ENCODE measurements at places on chromosomes 16 and 17.

- no peak for DNase-seq
These were observed 132.6 kb upstream of the CACNG5 start for GRCh38 chr17:66702106-66702936.

DNA sequence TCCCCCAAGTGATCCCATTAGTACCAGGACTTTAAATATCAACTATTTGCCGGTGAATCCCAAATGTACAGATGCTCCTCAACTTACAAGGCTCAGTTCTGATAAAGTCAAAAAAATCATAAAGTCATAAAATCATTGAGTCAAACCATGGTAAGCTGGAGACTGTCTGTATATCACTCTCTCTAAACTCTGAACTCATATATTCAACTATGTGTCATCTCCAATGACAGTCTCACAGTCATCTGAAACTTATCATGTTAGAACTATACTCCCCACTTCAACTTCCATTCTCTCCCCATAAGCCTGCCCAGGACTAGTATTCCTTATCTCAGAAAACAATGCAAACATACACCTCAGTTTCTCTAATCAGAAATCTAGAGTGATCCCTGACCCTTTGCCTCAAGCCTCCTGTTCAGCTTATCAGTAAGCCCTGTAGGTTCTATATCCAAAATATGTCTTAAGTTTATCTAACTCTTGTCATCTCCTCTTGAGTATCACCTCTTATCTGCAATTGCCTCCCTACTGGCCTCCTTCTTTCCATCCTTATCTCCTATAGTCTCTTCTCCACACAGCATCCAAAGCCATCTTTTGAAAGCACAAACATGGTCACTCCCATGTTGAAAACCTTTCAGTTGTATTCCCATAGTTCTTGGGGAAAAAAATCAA, 55.0 kb downstream of the SSH2 start:
- no peak for DNase-seq

DNA sequence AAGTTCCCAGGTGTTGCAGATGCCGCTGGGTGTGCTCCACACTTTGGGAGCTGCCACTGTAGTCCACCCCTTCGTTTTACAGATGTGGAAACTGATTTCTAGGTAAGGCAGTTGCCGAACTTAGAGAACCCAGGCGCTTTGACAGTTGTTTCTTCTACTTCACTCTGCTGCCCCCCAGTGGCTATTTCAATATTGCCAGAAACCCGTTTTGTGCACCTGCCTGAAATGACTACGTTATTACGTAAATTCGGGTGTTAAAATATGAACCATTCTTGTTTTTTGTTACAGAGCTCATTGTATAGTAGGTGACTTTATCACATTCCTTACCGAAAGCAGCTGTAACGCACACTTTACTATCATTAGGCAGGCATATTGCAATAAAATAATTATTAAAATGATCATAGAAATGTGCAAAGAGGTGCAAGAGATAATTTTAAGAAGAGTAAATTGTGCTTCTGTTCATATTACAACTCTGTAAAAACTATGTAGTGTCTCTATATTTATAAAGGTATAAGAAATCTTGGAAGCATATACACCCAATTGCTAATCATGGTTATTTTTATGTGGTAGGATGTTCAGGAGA, 44.9 kb downstream of the OTOA start:
- DNase-seq: peak; percentile 46

DNA sequence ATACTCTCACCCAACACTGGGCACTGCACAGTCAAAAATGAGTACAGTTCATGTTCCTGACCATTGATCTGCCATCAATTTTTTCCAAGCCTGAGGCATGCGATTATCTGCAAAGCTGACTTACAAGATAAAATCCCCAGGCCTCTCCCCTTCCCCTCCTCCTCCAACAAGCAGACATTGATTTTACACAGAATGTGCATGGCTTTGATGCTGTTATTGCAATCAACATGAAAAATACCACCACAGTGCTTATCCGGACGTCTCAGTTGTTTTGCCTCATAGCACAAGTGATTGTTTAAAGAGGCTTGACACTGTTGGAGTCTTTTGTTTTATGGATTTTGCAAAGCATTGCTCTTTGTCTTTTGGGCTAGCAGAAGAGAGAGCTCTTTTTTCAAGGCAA, 163.8 kb downstream of the TOX3 start:
- DNase-seq: no peak

- DNase-seq: no peak
These were observed 26.8 kb upstream of the ZNF629 start for GRCh38 chr16:30813821-30814189.

GRCh38 chr16:86459266-86459665, 51.1 kb upstream of the FOXF1 start:
- no peak for DNase-seq

DNA sequence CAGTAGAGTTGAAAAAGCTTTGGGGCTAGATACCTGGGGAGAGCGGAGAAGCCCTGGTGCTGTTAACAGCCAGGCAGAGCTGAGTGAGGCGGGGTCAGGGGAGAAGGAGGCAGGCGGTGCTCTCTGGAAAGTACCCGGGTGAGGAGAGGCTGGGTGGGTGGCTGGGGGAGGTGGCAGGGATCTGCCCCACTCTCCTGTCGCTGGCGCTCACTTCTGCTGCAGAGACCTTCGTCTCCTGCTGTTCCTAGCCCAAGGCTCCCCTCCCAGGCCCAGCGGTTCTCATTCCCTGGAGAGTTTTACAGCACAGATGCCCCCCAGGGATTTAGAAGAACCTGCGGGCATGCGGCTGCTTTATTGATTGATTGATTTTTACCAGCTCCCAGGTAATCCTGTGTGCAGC, 302.8 kb downstream of the IRF8 start:
- DNase-seq: no peak

GRCh38 chr16:23836404-23837311, 875 bp downstream of the PRKCB start:
- DNase-seq: no peak

GRCh38 chr16:68367030-68367429, 56.2 kb downstream of the PRMT7 start:
- peak; percentile 32 for DNase-seq
